ENCODE measurements at places on chromosomes 6 and 20. TPM values are rescaled to one million over a fixed set of nuclear protein-coding genes. Genes with fewer than 3 reads are reported as not detected.

- peak overlapping the region; percentile 45 for H3K27ac ChIP-seq
- peaks cover 53% of the 10 kb centered on the region for H3K4me1 ChIP-seq
- peaks cover 14% of the 10 kb centered on the region for H3K36me3 ChIP-seq
- DNase-seq, result no peak
- no peaks in the 10 kb centered on the region for H3K27me3 ChIP-seq
Measured at GRCh38 chr6:169088762-169089161, 164.9 kb downstream of the THBS2 start.

- peaks cover 6% of the 10 kb centered on the region for H3K36me3 ChIP-seq
- no peaks in the 10 kb centered on the region for H3K27me3 ChIP-seq
- no peak overlapping the region for H3K27ac ChIP-seq
- no peak overlapping the region for H3K4me3 ChIP-seq
- peaks cover 15% of the 10 kb centered on the region for H3K4me1 ChIP-seq
- no peak for DNase-seq
Measured at GRCh38 chr6:124066946-124067552, 263.4 kb downstream of the NKAIN2 start.

GRCh38 chr20:44532259-44532980, 10.6 kb upstream of the SERINC3 start:
- H3K27ac ChIP-seq, result no peak overlapping the region
- DNase-seq, result no peak
- no peak overlapping the region for H3K4me3 ChIP-seq
- no peaks in the 10 kb centered on the region for H3K27me3 ChIP-seq

- no peaks in the 10 kb centered on the region for H3K27me3 ChIP-seq
- no peaks in the 10 kb centered on the region for H3K36me3 ChIP-seq
Measured at GRCh38 chr6:15962449-15962764, 166.5 kb upstream of the MYLIP start.

GRCh38 chr20:32779500-32780211, 17.5 kb downstream of the DNMT3B start:
- no peak for DNase-seq
- no peaks in the 10 kb centered on the region for H3K27me3 ChIP-seq

- no peak overlapping the region for H3K4me3 ChIP-seq
- no peak overlapping the region for H3K27ac ChIP-seq
- peaks cover 25% of the 10 kb centered on the region for H3K4me1 ChIP-seq
- no peak for DNase-seq
- no peaks in the 10 kb centered on the region for H3K36me3 ChIP-seq
- H3K27me3 ChIP-seq, result no peaks in the 10 kb centered on the region
Measured at GRCh38 chr20:54572665-54573435, 97.5 kb downstream of the DOK5 start.

DNA sequence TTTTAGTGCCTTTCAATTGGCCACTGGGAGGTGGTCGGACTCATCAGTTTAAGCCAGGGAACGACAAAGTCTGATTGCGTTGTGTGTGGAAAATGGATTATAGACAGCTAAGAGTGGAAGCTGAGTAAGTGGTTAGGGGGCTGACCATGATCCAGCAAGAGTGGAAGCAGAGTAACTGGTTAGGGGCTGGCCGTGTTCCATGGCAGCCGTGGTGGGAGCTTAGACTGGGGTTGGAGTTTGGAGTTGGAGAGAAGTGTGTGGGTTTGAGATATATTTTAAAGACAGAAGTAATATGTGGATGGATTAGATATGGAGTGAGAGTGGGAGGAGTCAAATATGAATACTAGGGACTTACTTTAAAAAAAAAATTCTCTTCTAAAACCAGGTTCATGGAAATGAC, 41.7 kb downstream of the LRRN4 start:
- peaks cover 22% of the 10 kb centered on the region for H3K4me1 ChIP-seq
- H3K4me3 ChIP-seq, result no peak overlapping the region
- H3K27me3 ChIP-seq, result no peaks in the 10 kb centered on the region
- H3K36me3 ChIP-seq, result peaks cover 36% of the 10 kb centered on the region
- no peak overlapping the region for H3K27ac ChIP-seq

- no peaks in the 10 kb centered on the region for H3K36me3 ChIP-seq
- no peak overlapping the region for H3K4me3 ChIP-seq
- H3K27me3 ChIP-seq, result no peaks in the 10 kb centered on the region
- H3K4me1 ChIP-seq, result peaks cover 19% of the 10 kb centered on the region
Measured at GRCh38 chr20:46695892-46696291, 6.6 kb upstream of the TP53RK start.

GRCh38 chr20:59575216-59575615, 29.1 kb upstream of the PHACTR3 start:
- H3K27me3 ChIP-seq, result peaks cover 53% of the 10 kb centered on the region
- H3K27ac ChIP-seq, result no peak overlapping the region
- H3K4me3 ChIP-seq, result no peak overlapping the region
- peaks cover 3% of the 10 kb centered on the region for H3K4me1 ChIP-seq

DNA sequence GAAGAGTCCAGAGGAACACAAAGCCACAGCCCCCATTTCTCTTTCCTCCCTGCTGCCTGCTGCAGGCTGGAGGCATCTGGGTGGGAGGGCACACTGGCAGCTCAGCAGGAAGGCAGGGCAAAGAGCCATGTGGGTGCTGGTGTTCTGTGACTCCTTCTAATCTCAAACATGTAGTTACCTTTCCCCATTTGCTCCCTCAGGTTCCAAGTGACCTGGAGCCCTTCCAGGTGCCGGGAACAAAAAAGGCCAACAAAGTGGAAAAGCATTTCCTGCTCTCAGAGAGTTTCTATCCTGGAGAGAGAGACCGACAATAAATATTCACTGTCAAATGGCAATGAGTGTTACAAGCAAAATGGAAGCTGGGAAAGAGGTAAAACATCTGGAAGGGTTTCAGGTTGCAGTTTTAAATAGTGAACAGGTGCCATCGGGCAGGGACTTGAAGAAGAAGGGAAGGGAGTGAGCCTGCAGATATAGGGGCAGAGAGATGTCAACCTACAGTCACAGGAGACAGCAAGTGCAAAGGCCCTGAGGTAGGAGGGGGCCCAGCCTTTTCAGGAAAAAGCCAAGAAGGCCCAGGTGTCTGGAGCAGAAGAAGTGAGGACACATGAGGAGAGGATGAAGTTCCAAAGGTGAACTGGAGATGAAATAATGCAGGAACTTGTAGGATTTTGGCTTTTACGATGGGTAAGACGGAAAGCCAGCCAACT, 43.6 kb upstream of the IYD start:
- H3K27ac ChIP-seq, result peak overlapping the region; percentile 20
- peaks cover 9% of the 10 kb centered on the region for H3K4me1 ChIP-seq
- peaks cover 1% of the 10 kb centered on the region for H3K36me3 ChIP-seq
- H3K4me3 ChIP-seq, result no peak overlapping the region
- DNase-seq, result no peak
- H3K27me3 ChIP-seq, result peaks cover 6% of the 10 kb centered on the region

- H3K27me3 ChIP-seq, result no peaks in the 10 kb centered on the region
- H3K4me1 ChIP-seq, result peaks cover 36% of the 10 kb centered on the region
- no peak overlapping the region for H3K27ac ChIP-seq
Measured at GRCh38 chr6:16547587-16547986, 213.7 kb downstream of the ATXN1 start.

- DNase-seq, result no peak
- peaks cover 56% of the 10 kb centered on the region for H3K4me1 ChIP-seq
- no peaks in the 10 kb centered on the region for H3K27me3 ChIP-seq
- peaks cover 6% of the 10 kb centered on the region for H3K36me3 ChIP-seq
- H3K4me3 ChIP-seq, result no peak overlapping the region
Measured at GRCh38 chr20:10927936-10928840, 254.4 kb upstream of the JAG1 start.

GRCh38 chr6:105880030-105880492, 206.1 kb upstream of the PRDM1 start:
- no peak overlapping the region for H3K27ac ChIP-seq
- no peak overlapping the region for H3K4me3 ChIP-seq
- no peaks in the 10 kb centered on the region for H3K4me1 ChIP-seq
- peaks cover 13% of the 10 kb centered on the region for H3K27me3 ChIP-seq
- no peaks in the 10 kb centered on the region for H3K36me3 ChIP-seq
- no peak for DNase-seq

GRCh38 chr6:133888929-133889556, at the start of gene TCF21:
TCF21 (plus strand) TSS chr6:133889113; CDS start chr6:133889398, 285 bp downstream.
- H3K27me3 ChIP-seq, result peaks cover 91% of the 10 kb centered on the region
- no peak for DNase-seq
- H3K4me3 ChIP-seq, result peak within 1 kb of the TSS; percentile 51
- peaks cover 2% of the 10 kb centered on the region for H3K36me3 ChIP-seq

GRCh38 chr6:37205175-37205996, 35.4 kb downstream of the PIM1 start:
- no peaks in the 10 kb centered on the region for H3K36me3 ChIP-seq
- DNase-seq, result no peak
- peaks cover 1% of the 10 kb centered on the region for H3K27me3 ChIP-seq
- no peak overlapping the region for H3K4me3 ChIP-seq
- H3K4me1 ChIP-seq, result no peaks in the 10 kb centered on the region

DNA sequence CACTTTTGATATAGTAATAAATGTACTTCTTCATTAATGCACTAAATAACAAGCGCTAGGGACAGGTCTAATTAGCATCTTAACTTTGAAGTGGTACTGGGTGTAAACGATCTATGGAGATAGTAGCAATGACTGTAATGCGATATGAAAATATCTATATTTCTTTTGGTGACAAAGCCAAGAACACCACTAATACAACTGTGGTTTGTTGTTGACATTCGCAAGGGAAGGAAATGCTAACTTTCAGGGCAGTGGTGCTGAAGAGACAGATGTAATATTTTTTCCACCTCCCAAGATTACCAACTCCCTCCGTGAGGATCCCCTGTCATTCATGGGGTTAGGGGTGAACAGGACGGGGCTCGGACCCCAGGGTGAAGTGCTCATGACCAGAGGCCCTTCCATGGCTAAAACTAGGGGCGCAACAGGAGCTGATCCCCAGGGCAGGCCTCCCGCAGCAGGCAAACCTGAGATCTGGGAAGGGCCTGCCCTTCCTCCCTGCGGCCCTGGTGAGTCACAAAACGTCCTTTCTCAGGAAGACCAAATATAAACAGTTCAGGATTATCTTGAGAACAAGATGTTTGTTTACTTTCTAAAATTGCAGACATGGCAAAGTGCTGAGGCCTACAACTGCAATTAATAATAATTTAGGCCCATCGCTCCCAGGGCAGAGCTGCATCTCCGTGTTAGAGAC, 65.0 kb upstream of the TOX2 start:
- H3K27me3 ChIP-seq, result no peaks in the 10 kb centered on the region
- H3K4me1 ChIP-seq, result peaks cover 6% of the 10 kb centered on the region
- no peak overlapping the region for H3K27ac ChIP-seq
- H3K36me3 ChIP-seq, result no peaks in the 10 kb centered on the region
- no peak for DNase-seq

DNA sequence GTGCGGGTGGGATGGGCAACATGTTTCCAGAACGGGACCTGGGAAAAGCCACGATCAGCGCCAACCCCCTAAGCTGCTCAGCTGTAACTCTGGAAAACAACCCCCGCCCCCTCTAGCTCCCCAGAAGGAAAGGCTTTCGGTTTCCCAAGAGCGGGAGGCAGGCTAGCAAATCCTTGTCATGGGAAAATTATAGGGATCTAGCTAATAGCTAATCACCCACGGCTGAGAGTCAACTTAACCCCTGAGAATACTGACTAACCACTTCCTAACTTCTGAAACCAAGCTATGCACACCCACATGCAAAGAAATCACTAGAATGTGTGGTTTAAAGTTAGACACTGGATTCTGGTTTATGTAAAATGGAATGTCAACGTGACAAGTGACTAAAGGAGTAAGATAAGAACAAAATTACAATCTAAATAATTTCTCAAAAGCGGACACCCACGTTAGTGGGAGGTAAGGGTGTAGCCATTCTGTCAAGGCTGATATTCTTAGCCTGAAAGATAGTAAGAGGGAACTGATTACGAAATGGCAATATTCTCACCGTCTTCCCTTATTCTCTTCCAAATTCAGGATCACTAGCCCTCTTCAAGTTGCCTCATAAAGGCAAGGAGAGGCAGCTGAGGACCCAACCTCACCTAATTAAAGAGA, 20.1 kb downstream of the JAG1 start:
- DNase-seq, result no peak
- peak overlapping the region; percentile 90 for H3K27ac ChIP-seq
- no peaks in the 10 kb centered on the region for H3K27me3 ChIP-seq
- H3K4me1 ChIP-seq, result peaks cover 99% of the 10 kb centered on the region

GRCh38 chr6:169813969-169814368, 62.5 kb downstream of the ERMARD start:
- peaks cover 5% of the 10 kb centered on the region for H3K36me3 ChIP-seq
- no peak overlapping the region for H3K4me3 ChIP-seq
- DNase-seq, result no peak
- H3K4me1 ChIP-seq, result no peaks in the 10 kb centered on the region

DNA sequence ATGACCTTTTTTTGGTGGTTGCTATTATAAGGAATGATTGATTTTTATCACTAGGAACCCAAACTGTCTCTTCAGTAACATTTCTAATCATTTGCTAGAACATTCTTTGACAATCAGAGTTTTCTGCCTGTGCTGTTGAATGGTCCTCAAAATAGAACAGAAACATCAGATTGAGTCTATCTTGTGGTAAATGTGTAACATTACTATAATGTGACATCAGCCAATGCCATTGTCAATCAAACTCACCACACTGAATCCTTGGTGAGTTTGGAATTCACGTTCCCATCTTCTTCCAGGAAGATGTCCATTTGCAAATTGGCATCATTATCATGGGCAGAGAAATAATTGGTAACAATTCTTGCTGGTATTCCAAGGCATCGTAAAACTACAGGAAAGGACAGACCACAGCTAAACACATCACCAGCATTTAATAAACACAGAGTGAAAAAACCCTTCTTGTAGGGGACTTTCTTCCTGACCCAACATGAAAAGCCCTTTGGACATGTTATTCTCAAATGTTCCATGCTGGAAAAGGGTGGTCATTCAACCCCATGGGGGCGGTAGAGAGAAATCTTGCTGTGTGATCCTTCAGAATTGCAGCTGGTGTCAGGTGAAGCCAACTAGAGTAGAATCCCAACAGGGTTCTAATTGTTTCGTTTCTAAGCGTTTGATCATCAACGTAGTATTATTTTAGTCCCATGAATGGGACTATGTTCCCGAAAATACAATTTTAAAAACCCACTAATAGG, 98.5 kb downstream of the F13A1 start:
- H3K36me3 ChIP-seq, result no peaks in the 10 kb centered on the region
- H3K4me1 ChIP-seq, result peaks cover 28% of the 10 kb centered on the region
- DNase-seq, result no peak
- H3K27ac ChIP-seq, result no peak overlapping the region
- H3K4me3 ChIP-seq, result no peak overlapping the region
- peaks cover 2% of the 10 kb centered on the region for H3K27me3 ChIP-seq

- peaks cover 1% of the 10 kb centered on the region for H3K36me3 ChIP-seq
- H3K27me3 ChIP-seq, result no peaks in the 10 kb centered on the region
- DNase-seq, result no peak
- no peak overlapping the region for H3K4me3 ChIP-seq
- H3K27ac ChIP-seq, result peak overlapping the region; percentile 66
Measured at GRCh38 chr6:89144354-89144906, 1.4 kb upstream of the PM20D2 start.

Gene DACT2
- 4.6 TPM for total RNA-seq

Gene RAET1L
- not detected for total RNA-seq

Gene SAMD5
- total RNA-seq, result 9.2 TPM

Gene PTGIS
- 165 TPM for total RNA-seq

Gene TSPO2
- total RNA-seq, result not detected

Gene BMP2
- 0.92 TPM for total RNA-seq

Gene FERMT1
- 2.1 TPM for total RNA-seq

Gene FOXS1
- total RNA-seq, result 185 TPM
